ENCODE measurements at places on chromosomes 7 and 10.
A peak's percentile ranks its signal among the peaks of the same experiment; 100 is the strongest.

DNA sequence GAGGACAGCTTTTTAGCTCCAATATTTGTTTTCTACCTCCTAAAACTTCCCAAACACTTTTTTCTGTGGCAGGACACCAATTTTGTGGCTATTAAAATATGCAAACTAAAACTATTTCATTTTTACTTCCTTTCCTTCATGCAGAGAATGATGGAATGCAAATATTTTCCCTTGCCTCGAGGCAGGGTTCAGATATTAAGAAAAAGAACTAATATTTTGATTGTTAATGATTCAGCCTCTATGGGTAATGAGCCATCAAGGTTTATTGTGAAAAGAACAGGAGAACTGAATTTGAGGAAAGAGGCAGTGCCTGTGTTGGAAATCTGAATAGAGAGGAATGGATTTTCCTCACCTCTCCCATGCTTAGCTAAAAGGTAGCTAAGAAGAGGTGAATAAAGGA is 43.1 kb upstream of the CASD1 start:
- no peak for DNase-seq

DNA sequence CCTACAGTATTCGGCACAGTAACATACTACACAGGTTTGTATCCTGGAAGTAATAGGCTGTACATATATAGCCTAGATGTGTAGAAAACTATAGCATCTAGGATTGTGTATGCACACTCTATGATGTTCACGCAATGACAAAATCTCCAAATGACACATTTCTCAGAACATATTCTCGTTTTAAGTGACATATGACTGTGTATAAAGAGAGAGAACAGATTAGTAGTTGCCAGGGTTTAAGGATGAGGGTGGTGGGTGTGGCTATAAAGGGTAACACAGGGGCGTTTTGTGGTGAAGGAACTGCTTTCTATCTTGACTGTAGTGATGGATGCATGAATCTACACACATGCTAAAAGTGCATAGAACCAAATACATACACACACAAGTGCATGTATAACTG is 101.2 kb downstream of the ARL4A start:
- DNase-seq: no peak

DNA sequence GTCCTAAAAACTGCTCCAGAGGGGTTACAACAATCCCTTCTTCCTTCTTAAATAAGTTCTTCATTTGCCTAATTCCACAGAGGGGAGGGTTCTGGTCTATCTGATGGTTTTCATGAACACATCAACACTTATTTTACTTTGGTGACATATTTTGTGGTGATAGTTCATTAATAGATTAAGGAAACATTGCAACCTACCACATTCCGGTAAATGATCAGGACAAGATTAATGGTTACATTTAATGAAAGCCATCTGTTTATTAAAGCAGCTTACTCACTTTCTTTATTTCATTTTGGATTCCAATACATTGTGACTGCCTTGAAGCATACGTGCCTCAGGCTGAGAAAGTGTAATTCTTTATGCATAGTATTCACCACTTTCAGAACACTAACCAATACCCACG is 101.0 kb downstream of the SKIDA1 start:
- DNase-seq: no peak

GRCh38 chr10:29435809-29436501 is 147.1 kb downstream of the LYZL1 start:
- no peak for DNase-seq

- no peak for DNase-seq
Measured at GRCh38 chr7:106313966-106314365, 29.2 kb upstream of the NAMPT start.

GRCh38 chr10:91416339-91416855 is 6.3 kb downstream of the HECTD2 start:
- no peak for DNase-seq

DNA sequence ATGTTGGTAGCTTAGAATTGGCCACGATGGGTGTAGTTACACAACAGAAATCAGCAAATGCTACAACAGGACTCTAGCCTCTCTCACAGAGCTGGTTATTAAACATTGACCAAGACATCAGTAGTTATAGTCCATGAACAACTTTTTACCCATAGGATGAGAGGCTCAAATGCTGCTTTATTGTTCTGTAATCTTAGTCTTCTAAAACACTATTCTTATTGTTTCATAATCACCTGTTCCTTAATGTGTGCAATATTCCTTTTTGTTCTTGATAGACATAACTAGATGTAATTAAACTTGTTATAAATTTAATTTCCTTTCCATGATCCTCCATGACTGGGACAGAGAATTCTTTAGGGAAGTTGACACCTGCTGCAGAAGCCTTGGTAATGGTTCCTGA is 356.9 kb downstream of the EXOC4 start:
- DNase-seq: peak; percentile 17

DNA sequence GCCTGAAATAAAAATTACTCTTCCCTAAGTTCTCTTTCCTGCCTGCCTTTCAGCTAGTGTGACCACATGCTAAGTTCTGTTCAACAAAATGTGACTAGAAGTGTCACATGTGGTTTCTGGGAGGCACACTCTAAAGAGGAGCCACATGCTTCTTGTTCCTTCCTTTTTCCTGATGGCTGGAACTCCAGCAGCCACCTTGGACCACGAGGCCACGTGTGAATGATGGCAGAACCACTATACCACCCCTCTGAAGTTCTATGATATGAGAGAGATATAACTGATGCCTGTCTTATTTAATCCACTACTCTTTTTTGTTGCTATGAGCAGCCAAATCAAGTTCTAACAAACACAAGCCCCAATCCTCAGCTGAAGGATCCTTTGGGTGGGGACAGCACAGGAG is 8.1 kb downstream of the PODXL start:
- DNase-seq: no peak

GRCh38 chr10:48798481-48799254 is 114.0 kb downstream of the WDFY4 start:
- DNase-seq: peak; percentile 42

GRCh38 chr7:71829515-71829914 is 582.6 kb downstream of the CALN1 start:
- DNase-seq: no peak

DNA sequence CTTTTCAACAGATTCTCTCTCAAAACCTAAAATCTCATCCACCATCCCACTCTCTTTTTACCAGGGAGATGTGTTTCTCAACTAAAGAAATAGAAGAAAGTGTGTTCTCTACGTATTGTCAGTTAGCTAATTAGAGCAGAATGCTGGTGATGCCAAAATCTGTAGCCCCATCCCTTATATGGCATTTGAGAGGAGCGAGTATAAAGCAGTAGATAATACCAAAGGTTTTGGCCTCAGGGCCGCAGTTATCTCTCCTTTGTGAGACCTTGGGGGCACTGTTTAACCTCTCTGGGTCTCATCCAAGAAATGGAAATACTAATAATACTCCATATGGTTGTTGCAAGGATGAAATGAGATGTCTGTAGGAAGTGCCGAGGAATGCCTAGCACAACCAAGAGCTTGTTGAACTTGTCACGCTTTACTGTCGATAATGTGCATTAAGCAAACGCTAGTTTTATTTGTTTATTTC is 456 bp upstream of the DLD start:
- no peak for DNase-seq

DNA sequence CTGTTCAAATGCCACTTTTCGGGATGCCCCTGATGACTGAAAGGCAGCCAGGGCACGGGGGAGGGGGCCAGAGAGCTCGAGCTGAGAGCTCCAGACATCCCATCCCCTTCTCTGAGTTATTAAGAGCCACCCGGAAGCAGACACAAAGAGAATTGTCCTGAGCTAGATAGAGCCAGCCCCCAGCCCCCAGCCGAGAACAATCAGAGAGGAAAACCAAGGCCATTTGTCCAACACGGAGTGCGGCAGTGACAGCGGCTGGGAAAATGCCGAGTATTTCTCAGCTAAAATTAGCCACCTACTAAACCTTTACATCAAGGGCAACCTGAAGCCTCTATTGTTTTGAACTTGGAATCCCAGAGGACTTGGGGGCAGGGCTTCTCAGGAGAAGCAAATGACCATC is 51.0 kb downstream of the UNC5B start:
- no peak for DNase-seq

DNA sequence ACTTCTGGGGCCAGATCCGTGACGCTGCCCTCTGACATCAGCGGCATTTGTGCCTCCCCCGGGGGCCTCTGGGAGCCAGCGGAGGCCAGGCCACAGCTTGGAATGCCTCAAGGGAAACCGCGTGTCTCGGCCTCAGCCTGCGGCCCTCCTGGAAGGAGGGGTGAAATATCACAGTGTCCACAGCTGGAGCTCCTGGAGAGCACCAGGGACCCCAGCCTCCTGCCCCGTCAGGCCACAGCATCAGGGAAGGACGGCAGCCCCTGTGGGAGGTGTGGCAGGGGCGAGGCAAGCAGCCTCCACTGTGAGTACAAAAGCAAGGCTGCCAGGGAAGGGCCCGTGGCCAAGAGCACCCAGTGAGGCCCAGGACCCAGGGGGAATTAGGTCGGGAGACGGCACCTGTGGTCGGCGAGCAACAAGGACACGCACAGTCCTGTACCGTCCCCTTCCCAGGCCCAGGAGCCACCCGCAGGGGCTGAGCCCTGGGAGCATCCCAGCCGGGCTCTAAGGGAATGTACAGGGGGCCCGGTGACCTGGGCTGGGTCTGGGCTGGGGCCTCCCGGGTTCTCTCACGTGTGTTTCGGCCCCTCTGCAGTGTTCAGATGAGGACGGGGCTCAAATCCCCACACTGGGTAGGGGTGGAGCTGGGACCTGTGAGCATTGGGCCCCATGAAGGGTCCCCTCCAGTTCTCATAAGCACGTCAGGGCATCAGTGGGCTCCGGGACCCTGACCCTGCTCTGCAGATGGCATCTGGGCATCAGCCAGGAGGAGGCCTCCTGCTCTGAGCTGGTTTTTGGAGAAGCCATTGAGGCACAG is 18.7 kb upstream of the KNDC1 start:
- no peak for DNase-seq

GRCh38 chr7:121187676-121188075 is 141.1 kb upstream of the WNT16 start:
- DNase-seq: no peak

GRCh38 chr7:100247152-100247757 is 27.5 kb downstream of the PVRIG start:
- peak; percentile 77 for DNase-seq

DNA sequence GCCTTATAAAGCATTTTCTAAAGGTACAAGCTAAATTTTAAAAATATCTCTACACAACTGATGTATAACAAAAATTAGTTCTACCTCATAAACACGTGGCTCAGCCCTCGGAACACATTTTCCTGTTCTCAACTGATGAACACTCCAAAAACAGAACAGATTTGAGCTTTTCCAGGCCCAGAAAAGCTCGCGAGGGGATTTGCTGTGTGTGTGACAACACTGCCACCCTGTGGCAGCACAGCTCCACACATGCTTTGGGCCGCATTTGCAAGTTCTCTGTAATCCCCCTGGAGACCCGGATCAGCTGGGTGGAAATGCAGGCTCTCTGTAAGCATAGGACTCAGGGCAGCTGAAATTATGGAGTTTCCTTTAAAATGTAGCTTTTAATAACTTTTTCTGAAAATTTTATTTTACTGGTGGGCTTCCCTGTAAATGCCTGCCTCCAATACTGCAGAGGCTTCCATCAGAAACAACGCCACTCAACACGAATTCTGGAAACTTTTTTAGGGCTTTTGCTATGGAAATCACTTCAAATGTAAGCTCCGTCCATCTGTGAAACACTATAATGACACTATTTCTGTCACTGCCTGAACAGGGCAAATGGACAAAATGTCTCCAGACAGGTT is 155.5 kb downstream of the COBL start:
- peak; percentile 67 for DNase-seq

- no peak for DNase-seq
Measured at GRCh38 chr7:16684935-16685334, 39.0 kb downstream of the BZW2 start.

DNA sequence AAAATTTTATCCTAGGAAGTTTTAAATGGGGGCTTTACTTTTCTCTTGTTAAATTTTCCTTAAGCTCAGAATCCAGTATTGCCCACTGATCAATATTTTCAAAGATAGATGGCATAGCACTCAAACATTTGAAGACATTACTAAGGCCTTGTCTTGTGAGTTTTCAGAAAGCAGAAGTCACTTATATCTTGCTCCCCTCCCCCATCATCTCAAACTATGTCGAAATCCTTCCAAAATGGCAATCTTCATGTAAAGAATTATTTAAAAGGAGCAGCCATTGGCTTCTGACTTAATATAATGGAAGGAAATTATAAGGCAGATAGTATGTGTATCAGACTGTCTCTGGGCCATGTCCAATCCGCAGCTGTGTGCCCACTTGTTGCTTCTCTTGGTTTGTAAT is 553.5 kb upstream of the C7orf33 start:
- no peak for DNase-seq

Measured in kidney tubule cell (primary cell).